ENCODE measurements at places on chromosomes 11 and 22. TPM values are rescaled to one million over a fixed set of nuclear protein-coding genes. Genes with fewer than 3 reads are reported as not detected.

OR51T1 gene
- not detected for total RNA-seq

BTG4 gene
- not detected for total RNA-seq

GAL gene
- not detected for total RNA-seq

EMID1 gene
- 17.5 TPM for total RNA-seq

APOA5 gene
- total RNA-seq = 0.15 TPM

MS4A1 gene
- total RNA-seq = 482 TPM

C11orf65 gene
- 0.21 TPM for total RNA-seq

TSPAN18 gene
- total RNA-seq = 0.96 TPM

MYBPC3 gene
- not detected for total RNA-seq

CAPN5 gene
- total RNA-seq = 0.19 TPM

APOA4 gene
- not detected for total RNA-seq

Measured in GM12878 (cell line).